ENCODE measurements at places on chromosomes 4 and X.
A peak's percentile ranks its signal among the peaks of the same experiment; 100 is the strongest.

- no peak for DNase-seq
Measured at GRCh38 chr4:114334884-114335330, 263.7 kb upstream of the UGT8 start.

- DNase-seq, result no peak
Measured at GRCh38 chr4:106629268-106629625, 260.7 kb upstream of the GIMD1 start.

GRCh38 chrX:24646745-24647182 is 383 bp downstream of the PCYT1B start:
- DNase-seq, result peak; percentile 35

- no peak for DNase-seq
Measured at GRCh38 chr4:664713-665231, 9.3 kb downstream of the ATP5ME start.

- no peak for DNase-seq
Measured at GRCh38 chr4:13731019-13731418, 103.5 kb upstream of the BOD1L1 start.

GRCh38 chr4:153634738-153635353 is 49.2 kb upstream of the TLR2 start:
- DNase-seq, result peak; percentile 63

DNA sequence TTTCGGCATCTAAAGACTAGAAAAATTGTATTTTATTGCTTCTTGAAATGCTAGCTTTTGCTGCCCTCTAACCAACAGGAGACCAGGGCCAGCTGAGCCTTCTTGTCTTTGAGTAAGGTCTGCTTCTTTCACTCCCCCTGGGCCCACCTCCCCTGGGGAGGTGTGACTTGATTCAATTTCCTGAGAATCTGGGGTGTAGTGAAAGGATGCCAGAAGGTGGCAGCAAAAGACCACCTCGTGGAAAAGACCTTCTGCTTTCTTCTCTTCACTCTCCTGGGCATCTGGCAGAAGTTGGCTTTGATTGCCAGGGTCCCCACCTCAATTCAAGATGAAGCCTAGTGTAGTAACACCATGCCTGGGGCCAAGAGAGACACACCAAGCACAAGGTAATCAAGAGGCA is 96.5 kb upstream of the MAOA start:
- DNase-seq, result peak; percentile 67

DNA sequence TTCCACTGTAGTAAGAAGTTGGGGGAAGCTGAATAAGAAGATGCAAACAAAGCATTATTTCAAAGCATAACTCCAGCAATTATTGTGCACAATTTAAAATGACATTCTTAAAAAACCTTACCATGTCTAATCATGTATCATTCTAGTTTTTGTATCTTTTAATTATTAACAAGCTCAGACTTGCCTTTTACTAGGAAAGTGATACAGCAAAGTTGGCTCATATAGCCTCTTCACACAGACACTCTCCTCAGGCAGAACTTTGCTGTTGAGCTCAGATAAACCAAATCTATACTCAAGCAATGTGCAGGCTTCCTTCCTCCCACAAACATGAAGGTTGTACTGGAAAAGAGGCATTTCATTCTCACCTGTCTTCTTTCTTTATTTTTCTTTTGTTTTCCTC is 358.7 kb upstream of the EMCN start:
- DNase-seq, result peak; percentile 29

Data from hematopoietic multipotent progenitor cell treated with erythropoietin and hydrocortisone succinate and interleukin-3 and kit ligand, for 4 days (in vitro differentiated cells).